ENCODE measurements at places on chromosomes 11 and 22.
A peak's percentile ranks its signal among the peaks of the same experiment; 100 is the strongest.

DNA sequence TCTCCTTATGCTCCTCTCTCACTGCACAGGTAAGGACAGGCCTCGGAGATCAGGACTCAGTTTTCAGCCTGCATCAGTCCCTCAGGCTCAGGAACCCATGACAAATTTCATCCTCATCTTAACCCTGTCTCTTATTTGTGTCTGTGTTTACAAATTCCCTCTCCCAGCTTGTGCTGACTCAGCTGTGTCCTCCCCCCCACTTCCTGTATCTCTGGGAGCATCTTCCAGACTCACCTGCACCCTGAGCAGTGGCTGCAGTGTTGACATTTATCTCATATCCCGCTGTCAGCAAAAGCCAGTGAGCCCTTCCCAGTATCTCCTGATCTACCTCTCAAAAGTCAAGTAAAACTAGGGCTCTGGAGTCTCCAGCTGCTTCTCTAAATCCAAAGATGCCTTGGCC is 65.6 kb upstream of the VPREB1 start:
- no peak for DNase-seq

- no peak for DNase-seq
Observed at GRCh38 chr22:35328472-35328885, 28.8 kb downstream of the TOM1 start.

GRCh38 chr11:57514538-57515331 is 767 bp downstream of the SLC43A1 start:
- peak; percentile 43 for DNase-seq

- DNase-seq, result no peak
Observed at GRCh38 chr11:129637473-129637872, 178.2 kb upstream of the TMEM45B start.

DNA sequence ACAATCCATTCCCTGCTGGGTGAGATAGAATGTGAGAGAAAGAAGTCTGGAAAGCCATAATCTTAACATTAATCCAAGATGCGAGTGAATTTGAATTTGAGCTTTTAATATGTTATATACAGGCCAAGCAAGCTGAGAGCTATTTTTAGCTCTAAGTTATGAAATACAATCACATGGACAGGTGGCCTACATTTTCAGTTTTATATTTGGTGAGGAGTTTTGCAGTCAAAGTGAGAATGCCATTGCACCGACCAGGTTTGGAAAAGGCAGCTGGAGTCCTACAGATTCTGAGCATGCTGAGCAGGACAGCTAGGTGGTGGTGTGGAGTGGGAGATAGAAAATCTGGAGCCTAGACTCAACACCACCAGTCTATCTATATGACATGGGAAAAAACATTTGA is 12.0 kb downstream of the OR5B21 start:
- no peak for DNase-seq

GRCh38 chr11:77191823-77192495 is 63.9 kb downstream of the MYO7A start:
- peak; percentile 54 for DNase-seq

DNA sequence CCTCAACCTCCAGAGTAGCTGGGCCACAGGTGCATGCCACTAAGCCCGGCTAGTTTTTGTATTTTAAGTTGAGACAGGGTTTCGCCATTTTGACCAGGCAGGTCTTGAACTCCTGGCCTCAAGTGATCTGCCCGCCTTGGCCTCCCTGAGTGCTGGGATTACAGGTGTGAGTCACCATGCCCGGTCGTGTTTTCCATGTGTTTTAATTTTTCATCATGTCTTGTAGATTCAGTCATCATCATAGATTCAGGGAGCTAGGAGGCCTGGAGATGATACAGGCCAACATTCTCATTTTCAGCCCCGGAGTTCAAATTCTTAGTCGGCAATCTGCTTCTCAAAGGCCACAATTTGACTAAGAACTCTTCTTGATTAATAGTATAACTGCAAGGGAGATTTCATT is 73.5 kb upstream of the GRAMD1B start:
- DNase-seq, result no peak

GRCh38 chr22:45324311-45324711 is 14.6 kb downstream of the FAM118A start:
- DNase-seq, result no peak

GRCh38 chr11:94402355-94402754 is 1.1 kb upstream of the GPR83 start:
- no peak for DNase-seq

DNA sequence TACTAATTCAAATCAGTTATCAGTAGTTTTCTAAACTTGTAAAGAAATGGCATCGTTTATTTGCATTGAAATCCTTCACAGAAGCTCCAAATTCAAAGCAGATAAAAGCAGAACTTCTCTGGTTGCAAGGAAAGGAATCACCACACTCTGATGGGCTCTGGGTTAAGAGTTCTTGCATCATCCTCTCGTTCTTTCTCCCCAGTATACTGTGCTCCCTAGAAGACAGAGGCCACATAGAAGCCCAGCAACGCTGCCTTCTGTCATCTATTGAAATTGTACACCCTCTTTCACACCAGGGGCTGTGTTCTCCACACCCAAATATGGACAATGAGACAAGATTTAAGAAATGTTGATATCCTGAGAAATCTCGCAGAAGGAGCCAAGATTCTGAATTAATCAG is 29.3 kb downstream of the FAT3 start:
- no peak for DNase-seq

- no peak for DNase-seq
Observed at GRCh38 chr11:63470311-63470710, 20.7 kb downstream of the PLAAT5 start.

DNA sequence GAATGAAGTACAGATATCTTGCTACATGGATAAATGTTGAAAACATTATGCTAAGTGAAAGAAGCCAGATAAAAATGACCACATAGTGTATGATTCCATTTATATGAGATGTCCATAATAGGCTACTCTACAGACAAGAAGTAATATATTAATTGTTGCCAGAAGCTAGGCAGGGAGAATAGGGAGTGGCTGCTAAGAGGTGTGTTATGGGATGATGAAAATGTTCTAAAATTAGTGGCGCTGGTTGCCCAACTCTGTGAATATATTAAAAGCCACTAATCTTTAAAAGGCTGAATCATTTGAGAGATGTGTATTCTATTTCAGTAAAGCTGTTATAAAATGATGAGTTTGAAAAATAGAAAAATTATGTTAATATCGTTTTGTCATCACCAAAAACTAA is 144.4 kb downstream of the NCAM1 start:
- no peak for DNase-seq

DNA sequence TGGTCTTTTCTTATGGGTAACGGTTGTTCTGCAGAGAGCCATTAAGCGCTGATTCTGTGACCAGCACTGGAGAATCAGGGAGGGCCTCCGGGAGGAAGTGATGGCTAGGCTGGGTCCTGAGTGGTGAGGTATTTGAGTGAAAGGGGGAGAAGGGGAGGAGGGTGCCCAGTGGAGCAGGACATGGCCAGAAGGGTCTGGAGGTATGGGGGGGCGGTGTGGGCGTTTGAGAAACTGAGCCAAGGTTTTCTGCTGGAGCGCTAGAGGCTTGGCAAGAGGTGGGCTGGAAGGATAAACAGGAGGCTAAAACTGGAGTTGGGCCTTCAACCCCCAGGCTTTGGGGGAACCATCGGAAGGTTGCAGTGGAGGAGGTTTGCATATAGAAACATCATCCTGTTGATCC is 72.5 kb downstream of the FBLN1 start:
- DNase-seq, result no peak

DNA sequence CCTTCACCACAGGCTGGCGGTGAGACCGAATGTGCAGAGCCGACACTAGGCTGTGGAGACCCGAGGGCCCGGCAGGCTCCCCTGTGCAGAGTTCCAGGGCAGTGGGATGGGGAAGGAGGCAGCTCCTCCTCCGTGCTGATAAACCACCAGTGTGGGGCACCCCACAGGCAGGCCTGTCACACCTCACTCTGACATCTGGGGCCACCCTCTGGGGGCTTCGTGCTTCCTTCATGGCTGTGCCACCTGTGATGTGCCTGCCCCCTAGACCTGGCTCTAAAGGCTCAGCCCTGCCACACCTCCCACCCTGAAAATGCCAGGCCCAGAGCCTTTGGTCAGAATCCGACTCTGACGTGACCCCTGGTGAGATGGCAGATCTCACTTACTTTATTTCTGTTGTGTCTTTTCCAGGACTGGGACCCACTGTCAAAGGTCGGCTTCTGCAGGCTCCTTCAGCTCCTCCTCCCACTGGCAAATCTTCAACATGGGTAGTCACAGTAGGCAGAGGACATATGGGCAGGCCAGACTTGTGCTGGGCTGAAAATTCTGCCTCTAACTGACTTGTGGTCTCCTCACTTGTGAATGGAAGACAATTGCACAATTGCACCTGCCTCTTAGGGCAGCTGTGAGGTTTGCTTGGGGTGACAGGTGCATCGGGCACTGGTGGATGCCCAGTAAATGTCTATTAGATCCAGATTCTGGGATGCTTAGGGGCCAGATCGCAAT is 46.2 kb upstream of the TSKU start:
- no peak for DNase-seq

DNA sequence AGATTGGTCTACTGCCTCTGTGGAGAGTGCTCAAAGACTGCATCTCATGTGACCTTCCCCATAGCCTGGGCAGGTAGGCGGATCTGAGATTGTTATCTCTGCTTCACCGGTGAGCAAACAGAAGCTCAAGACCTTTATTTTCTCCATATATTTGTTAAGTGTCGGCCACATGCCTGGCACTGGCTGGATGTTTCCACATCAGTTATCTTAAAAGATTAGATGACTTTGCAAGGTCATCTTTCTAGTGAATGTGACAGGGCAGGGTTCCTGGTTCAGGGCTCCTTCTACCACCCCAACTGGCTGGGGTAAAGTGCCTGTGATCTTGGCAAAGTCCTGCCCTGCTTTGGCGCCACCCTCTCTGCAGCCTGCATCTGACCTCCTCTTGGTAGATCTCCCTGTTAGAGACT is 125.0 kb downstream of the CCDC81 start:
- DNase-seq, result no peak

GRCh38 chr11:73532310-73532709 is 65.6 kb downstream of the FAM168A start:
- no peak for DNase-seq

DNA sequence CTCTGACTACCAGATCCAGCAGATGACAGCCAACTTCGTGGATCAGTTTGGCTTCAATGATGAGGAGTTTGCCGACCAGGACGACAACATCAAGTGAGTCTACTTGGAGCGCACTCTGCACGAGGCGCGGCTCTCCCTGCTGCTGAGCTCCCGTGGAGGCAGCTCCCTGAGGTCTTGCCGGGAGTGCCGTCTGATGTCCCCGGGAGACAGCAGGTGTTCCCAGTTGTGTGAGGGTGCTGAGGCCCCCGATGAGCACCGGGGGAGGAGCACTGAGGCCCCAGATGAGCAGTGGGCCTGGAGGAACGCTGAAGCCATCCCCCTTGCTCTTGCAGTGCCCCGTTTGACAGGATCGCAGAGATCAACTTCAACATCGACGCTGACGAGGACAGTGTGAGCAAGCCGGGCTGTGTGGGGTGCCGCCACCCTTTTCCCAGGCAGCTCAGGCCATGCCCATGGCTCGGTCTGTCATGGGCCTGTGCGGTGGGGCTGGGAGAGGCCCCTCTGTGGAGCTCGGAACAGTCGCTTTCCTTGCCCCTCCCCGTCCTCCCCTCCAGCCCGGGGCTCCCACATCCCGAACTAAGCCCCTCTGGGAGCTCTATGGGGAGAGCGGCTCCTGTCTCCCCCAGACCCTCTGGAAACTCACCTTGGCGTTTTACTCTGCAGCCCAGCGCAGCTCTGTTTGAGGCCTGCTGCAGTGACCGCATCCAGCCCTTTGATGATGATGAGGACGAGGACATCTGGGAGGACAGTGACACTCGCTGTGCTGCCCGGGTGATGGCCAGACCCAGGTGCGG is 37.1 kb downstream of the SBF1 start:
- no peak for DNase-seq

- DNase-seq, result no peak
Observed at GRCh38 chr22:28977481-28977971, 84.1 kb downstream of the C22orf31 start.

- DNase-seq, result no peak
Observed at GRCh38 chr11:66106786-66107599, 36.9 kb downstream of the PACS1 start.

GRCh38 chr11:68396516-68396915 is 64.0 kb upstream of the PPP6R3 start:
- peak; percentile 71 for DNase-seq

DNA sequence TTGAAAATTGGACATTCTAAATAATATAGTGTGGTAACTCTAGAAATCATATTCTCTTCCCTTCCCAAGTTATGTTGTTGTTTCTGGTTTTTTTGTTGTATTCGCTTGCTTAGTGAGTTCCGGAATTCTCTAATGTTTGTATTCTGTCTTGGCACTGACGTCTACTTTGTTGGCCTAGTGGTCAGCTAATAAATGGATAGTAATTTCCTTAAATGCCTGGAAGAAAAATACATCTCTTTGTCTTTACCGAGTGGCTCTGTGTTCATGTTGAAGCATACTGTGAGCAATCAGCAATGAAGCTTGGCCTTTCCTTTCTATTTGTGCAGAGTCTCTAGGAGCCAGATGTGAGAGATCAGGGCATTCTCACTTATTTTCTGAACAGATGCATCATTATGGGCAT is 1225.7 kb downstream of the JRKL start:
- DNase-seq, result no peak

GRCh38 chr11:88494848-88495247 is 157.3 kb upstream of the CTSC start:
- DNase-seq, result no peak

- DNase-seq, result no peak
Observed at GRCh38 chr22:19849835-19850762, 4.6 kb downstream of the GNB1L start.

DNA sequence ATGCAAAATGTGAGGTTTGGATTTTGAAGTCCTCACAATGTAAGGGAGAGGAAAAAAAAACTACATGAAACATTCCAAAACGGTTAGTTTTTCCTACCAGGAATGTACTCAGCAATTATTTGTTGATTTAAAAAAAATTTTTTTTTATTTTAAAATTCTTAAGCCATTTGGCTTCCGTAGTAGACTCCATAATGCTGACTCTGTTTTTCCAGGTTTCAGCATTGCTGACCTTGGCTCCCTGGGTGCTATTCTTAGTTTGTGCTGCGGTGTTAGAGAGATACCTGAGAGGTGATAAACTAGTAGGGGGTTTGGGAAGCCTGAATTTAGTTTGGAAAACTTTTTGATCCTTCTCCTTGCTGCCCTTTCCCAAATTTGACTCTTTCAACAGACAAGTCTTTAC is 10.6 kb downstream of the STT3A start:
- DNase-seq, result no peak

- DNase-seq, result no peak
Observed at GRCh38 chr11:67530282-67530592, 7.0 kb upstream of the CABP2 start.

Measured in glutamatergic neuron (in vitro differentiated cells).